ENCODE measurements at places on chromosomes 13 and 19.

GRCh38 chr13:67440236-67440975, 210.3 kb upstream of the PCDH9 start:
- no peak for DNase-seq

DNA sequence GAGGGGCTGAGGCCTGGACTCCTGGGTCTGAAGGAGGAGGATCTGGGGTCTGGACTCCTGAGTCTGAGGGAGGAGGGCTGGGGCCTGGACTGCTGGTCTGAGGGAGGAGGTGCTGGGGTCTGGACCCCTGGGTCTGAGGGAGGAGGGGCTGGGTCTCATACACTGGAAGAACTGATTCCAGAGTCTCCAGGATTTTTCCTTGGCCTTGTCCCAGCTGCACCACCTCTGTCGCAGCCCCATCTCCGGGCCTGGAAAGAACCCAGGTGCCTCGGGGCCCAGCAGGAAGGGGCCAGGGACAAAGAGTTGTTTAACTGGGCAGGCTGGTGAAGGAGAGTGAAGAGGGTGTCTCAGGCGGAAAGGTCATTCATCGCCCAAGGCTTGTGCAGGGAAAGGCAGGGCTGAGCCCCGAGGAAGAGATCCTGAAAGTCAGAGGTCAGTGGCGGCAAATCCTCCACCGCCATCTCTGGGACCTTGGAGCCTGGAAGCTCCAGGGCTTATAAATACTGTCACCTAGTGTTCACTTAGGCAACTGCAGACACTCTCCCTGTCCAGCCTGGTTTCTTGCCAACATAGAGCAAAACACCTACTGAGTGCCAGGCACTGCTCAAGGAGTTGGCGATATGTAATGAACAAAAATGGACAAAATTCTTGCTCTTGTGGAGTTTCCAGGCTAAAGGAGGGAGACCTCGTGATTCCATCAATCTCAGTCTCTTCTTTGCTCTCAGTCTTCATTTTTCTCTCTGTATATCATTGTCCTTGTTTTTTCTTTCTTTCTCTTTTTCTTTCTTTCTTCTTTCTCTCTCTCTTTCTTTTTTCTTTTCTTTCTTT, 4.4 kb upstream of the KCNN4 start:
- peak; percentile 85 for DNase-seq

DNA sequence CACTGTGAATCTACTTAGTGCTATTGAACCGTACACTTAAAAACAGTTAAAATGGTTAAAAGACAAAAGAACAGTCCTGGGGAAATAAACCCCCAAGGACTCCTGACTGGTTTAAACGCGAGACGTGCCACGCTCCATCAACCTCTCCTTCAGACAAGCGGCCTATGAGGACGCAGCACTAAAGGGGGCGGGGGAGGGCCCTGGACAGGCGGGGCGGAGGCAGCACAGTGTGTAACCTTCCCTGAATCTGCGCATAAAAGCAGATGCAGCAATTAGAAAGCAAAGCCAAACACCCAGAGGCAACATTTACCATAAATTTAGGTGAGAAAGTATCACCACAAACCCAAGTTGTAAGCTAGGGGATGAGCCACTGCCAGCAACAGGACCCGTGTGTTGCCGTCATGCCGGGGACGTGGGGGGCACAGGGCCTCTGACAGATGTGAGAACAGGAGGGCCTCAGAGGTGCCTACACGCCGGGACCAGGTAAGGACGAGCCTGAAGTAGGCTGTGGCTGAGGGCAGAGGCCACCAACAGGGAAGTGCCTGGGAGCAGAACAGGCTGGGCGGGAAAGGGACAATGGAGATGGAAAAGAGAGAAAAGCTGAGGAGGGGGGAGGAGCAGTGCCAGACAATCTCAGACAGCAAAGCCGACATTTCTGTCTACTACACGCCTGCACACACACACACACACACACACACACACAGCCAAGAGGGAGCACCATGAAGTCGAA, 15.3 kb upstream of the ADPRHL1 start:
- DNase-seq: no peak

- peak; percentile 2 for DNase-seq
These were observed 1034.7 kb downstream of the SLITRK1 start for GRCh38 chr13:82847595-82847994.

GRCh38 chr13:33838647-33839046, 20.7 kb downstream of the RFC3 start:
- no peak for DNase-seq
